ENCODE measurements at places on chromosomes 7 and 10.

GRCh38 chr10:86644794-86645445, 9.4 kb upstream of the OPN4 start:
- DNase-seq = no peak

DNA sequence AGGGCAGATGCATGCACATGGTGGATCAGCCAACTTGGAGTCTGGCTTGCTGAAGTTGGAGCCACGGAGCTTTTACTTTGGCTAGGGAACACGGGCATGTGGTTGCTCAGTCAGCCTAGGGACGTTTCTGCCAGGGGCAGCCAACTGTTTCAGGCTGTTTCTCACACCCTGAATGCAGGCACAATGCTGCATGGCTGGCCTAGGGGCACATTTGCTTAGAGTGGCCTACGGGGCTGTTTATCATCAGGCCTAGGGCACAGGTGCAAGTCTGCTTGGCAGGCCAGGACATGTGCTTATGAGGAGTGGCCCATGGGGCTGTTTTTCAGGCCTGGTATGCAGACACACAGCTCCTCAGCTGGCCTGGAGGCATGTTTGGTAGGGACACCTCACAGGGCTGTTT, 107.4 kb downstream of the GSAP start:
- no peak for DNase-seq

GRCh38 chr7:84249656-84250055, 55.1 kb upstream of the SEMA3A start:
- no peak for DNase-seq

DNA sequence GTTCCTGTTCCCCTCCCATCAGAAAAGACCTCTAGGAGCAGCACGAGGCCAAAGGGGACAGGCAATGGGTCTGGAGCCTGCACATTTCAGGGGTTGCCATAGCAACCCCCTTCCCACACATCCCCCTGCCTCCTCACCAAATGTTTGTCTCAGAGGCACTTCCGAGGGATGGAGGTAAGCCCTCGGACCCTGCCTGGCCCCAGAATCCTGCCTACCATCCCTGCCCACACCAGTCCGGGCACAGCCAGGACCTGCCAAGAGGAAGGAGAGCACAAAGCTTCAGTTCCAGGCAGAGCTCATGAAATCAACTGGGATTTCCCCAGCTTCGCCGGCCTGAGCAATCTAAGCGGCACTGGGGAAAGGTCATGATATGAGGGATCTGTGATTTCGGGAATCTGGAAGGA, 175.0 kb upstream of the PLXNA4 start:
- DNase-seq = no peak

GRCh38 chr10:36251068-36251467, 609.0 kb upstream of the FZD8 start:
- no peak for DNase-seq

- no peak for DNase-seq
Measured at GRCh38 chr7:24843821-24844434, 86.7 kb upstream of the GSDME start.

GRCh38 chr10:98172495-98172894, 38.0 kb downstream of the R3HCC1L start:
- no peak for DNase-seq

DNA sequence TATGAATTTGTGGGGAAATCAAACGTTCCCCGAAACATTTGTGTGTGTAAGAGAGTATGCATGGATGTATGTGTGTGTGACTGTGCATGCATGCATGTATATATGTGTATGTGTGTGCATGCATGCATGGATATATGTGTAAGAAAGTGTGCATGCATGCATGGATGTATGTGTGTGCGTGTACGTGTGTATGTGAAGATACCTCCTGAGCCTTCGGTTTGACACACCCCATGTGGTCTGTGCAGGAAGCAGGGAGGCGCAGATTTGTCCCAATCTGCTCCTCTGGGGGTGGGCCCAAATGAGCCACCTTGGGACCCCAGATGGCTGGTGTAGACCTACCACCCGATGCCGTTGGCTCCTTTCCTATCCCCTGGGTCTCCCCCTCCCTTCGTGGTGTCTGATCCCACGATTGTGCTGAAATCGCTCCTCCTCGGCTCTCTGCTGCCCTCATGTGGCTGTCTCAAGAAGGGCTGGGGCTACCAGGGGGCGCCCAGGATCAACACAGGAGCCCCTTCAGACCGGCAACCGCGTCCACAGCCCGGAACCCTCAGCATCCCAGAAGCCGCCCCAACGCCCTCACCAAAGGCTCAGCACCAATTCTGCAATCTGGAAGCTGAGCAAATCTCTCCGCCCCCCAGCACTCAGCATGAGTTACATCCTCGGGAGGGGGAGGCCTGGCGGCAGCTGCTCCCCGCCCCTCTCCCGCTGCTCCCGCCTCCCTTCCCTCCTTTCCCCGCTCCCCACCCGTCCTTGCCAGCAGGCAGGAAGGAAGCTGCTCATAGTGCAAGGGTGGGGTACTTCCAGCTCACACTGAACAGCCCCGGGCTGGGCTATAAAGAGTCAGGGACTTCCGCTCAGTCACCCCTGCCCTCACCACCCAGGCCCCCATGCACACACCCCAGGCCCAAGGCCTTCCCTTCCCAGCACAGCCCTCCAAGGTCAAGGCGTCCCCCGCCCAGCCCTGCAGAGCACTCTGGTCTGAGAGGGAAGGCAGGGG, 2.3 kb upstream of the NOS3 start:
- DNase-seq = no peak

GRCh38 chr10:106707657-106708056, 456.8 kb downstream of the SORCS1 start:
- DNase-seq = no peak

DNA sequence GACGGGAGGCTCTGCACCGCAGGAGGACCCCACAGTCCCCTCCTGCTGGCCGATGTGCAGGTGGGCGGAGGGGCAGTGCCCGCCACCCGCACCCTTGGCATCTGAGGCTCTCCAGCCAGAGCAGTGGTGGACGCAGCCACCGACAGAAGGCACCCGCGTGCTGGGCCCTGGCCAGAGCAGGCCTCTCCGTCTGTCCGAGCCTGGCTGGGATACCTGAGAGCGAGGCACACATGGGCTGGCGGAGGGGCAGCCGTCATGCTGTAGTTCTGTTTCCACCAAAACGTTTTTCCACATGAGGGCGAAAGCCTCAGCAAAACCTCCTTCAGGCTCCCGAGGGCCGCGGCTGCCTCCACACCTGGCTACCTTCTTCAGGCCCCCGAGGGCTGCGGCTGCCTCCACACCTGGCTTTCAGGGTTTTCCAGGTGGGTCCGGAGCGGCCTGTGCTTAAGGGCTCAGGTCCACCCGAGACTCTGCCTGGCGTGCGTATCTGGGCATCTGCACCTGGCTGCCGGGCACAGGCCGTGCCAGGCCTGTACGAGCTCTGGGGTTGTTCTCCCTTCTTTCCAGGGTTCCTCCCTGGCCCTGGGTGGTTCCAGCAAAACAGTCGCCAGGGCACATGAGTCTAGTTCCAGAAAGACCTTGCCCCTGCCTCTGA, 115.5 kb downstream of the INPP5A start:
- DNase-seq = no peak

GRCh38 chr7:469563-469961, 50.1 kb downstream of the PDGFA start:
- DNase-seq = no peak

DNA sequence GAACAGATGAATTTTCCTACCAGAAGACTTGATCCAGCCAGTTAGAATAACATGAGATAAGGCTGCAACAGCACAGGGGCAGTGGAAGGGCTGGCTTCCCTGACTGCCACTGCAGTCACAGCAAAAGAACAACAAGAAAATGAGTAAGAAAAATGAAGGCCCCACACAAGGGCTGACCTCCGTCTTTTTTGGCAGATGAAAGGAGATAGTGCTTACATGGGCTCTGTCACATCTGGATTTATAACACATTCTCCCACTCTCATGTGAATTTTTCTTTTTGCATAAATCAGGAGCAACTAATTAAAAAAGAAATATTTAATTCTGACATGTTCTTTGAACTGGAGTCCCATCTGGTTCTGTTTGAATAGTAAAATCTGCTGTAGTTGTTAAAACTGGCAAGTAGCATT, 99.6 kb downstream of the NRP1 start:
- DNase-seq = no peak

DNA sequence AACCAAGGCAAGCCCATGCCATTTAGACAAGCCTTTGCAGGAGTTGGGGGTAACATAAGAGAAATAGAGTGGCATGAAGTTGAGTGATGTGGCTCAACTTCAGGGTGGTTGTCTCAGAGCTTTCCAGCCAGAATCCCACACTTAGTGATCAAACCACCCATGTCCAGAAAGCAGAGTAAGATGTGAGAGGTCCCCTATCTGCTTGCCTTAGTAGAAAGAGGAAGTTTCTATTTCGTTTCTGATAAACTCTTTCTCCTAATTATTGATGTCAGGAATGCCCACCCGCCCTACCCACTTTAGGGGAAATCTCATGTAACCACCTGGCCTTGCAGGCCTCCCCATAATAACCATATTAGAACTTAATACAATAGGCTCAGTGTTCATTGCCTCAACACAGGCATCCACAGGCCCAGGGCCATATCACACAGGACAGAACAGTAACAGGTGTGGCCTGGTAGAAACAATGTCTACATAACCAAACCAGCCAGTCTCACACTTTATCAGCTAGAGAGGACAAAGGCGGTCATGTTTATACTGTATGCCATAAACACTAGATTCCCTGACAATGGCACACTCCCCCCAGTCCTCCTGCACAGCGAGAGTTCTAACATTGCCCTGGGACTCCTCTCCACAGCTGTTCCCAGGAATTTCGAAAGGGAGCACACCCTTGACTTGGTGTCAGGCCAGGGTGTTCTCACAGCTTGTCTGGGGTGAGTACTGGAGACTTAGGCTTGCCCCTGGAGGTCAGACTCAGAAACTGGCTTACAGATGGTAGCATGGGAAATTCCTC, 364.4 kb downstream of the CXCL12 start:
- DNase-seq = no peak

GRCh38 chr10:24556126-24556749, 167.4 kb downstream of the ARHGAP21 start:
- no peak for DNase-seq

DNA sequence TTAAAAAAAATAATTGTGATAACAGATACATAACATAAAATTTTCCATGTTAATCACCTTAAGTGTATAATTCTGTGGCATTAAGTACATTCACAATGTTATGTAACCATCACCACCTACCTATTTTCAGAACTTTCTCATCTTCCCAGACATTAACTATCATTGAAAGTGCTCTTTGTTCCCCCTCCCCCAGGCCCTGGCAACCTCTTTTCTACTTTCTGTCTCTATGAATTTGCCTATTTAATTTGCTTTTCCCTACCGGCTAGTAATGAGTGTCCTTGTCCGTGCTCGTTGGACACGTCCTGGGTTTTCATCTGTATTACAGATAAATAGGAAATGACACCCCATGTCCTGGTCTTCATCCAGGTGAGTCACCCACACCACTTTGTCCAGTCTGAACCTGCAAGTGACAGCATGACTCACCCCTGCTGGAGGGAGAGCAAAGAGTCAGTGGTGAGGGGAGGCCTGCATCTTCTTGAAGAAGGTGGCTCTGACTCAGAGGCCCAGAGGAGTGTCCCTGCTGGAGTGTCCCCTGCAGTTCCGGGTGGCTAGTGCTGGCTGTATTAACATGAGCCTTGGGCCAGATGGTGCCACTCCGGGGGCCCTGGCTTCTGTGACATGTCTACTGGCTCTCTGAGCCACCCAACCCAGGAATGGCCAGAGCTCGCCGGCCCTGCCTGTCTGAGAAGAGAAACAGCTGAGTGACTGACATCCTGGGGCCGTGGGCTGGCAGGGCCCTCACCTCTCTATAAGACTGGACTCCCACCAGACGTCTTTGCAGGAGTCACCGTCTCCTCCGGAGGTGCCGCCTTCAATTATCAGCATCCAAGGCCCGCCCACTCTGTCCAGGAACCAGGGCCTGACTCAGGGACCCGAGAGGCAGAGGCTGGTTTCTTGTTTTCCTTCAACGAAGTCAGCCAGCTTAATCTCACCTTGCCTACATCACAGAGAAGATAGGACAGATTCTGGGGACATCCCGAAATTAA, 503.2 kb upstream of the MKI67 start:
- DNase-seq = no peak

DNA sequence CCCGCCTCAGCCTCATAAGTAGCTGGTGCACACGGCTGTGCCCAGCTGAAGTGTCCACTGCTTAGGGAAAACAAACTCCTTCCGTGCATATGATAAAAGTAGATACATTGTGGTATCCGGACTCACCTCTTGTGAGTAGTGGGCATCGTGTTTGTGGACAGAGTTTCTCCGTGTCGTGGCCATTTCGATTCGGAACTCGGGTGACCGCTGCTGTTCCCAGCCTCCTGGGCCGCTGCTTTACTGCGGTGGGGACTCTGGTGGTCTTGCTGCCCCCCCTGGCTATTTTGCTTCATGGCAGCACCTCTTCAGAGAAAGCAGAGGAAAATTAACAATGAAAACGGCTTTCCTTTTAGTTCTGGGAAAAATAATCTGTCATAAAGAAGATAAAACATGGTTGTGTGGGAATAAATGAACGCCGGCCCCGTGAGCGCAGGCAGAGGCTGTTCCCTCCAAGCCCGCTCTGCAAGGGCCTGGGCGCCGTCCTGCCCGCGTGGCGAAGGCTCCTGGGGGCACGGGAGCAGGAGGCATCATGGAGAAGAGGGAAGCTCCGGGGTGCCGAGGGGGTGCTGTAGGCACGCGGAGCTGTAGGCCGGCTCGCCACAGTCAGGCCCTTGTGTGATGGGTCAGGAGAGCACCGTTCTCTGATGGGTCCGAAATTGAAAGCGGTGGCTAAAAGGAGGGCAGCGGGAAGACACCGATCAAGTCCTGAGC, 107.4 kb downstream of the ACTR3B start:
- DNase-seq = no peak

DNA sequence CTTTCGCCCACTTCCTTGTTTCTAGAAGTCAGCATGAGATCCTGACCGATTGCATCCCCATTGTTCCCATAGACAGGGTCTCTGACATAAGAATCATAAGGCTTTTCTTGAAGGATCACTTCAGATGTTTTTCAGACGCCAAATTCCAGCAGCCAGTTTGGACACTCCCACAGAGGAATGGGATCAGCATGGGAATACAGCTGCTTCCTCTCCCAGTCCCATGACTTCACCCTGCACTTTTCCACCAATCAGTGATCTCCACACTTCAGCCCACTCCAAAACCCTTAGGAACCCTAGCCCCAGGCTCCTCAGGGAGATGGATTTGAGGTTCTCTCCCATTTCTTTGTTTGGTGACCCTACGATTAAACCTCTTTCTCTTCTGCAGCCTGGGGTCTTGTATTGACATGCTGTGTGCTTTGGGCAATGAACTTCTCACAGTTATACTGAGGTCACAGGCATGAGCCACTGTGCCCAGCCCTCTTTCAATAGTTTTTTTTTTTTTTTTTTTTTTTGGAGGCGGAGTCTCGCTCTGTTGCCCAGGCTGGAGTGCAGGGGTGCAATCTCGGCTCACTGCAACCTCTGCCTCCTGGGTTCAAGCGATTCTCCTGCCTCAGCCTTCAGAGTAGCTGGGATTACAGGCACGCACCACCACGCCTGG, 52.8 kb upstream of the CHST3 start:
- no peak for DNase-seq

DNA sequence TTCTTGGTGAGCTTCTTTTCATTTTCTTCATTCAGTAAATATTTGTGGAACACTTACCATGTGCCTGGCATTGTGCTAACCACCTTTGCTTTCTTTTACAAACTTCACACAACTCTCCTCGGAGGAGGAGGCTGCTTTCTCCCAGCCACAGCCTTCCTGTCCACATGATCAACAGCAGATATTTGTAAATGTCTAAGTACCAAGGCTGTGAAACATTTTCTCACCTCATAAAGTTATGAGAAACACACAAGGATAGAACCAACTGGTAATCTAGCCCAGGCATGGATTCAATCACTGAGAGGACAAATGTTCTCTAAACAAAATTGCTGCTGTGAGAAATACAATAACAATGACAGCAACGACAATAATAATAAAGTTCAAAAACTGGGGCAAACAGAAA, 3.9 kb downstream of the CTTNBP2 start:
- DNase-seq = no peak

- DNase-seq = no peak
Measured at GRCh38 chr7:101163279-101164070, 1.9 kb downstream of the VGF start.
